ENCODE measurements at places on chromosomes 4 and X. TPM values are rescaled to one million over a fixed set of nuclear protein-coding genes. Genes with fewer than 3 reads are reported as not detected.

GRCh38 chrX:153687121-153688039, at the start of gene SLC6A8:
Gene SLC6A8, plus strand, starts transcription at chrX:153687926. Its CDS starts 649 bp downstream, at chrX:153688575.
- DNase-seq, result peak; percentile 62
- H3K27me3 ChIP-seq, result no peaks in the 10 kb centered on the region
- peaks cover 5% of the 10 kb centered on the region for H3K4me1 ChIP-seq
- peak within 1 kb of the TSS; percentile 46 for H3K4me3 ChIP-seq
- H3K36me3 ChIP-seq, result no peaks in the 10 kb centered on the region

DNA sequence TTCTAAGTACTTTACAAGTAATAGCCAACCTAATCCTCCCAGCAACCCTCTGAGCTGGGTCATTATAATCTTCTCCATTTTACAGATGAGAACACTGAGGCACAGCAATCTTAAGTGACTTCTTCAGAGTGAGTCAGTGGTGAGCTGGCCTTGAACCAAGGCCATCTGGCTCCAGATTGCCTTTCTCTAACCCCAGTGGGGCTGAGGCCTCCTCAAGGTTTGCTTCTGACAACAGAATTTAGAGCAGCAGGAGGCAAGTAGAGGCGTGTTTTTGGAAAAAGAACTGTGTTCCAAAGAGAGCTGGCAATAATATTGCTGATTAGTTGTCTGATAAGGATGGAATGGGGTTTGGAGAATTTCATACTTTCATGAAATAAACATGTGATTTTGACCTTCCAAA, 41.2 kb downstream of the PIR start:
- H3K36me3 ChIP-seq, result peaks cover 22% of the 10 kb centered on the region
- H3K27me3 ChIP-seq, result no peaks in the 10 kb centered on the region
- no peak overlapping the region for H3K4me3 ChIP-seq
- no peak for DNase-seq
- no peaks in the 10 kb centered on the region for H3K4me1 ChIP-seq

DNA sequence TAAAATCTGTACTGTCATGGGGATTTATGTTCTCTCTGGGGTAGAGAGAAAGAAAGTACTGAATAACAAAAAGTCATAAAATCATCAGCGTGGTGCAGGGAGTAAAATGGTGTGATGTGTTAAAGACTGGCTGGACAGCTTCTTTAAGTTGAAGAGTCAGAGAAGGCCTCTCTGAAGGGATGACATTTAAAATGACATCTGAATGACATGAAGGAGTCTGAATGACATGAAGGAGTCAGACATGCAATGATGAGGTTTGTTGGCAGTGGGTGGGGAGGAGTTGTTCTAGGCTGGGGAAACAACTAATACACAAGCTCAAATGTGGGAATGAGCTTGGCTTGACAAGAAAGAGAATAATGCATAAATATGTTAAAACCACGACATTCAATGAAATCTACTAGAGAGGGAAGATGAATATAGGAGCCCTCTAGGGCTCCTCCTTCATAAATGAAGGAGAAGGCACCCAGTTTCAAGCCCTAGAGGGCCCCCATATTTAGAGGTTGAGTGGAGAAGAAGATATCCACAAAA, 63.9 kb upstream of the KIT start:
- H3K36me3 ChIP-seq, result no peaks in the 10 kb centered on the region
- DNase-seq, result no peak
- H3K4me3 ChIP-seq, result no peak overlapping the region
- H3K27me3 ChIP-seq, result no peaks in the 10 kb centered on the region

DNA sequence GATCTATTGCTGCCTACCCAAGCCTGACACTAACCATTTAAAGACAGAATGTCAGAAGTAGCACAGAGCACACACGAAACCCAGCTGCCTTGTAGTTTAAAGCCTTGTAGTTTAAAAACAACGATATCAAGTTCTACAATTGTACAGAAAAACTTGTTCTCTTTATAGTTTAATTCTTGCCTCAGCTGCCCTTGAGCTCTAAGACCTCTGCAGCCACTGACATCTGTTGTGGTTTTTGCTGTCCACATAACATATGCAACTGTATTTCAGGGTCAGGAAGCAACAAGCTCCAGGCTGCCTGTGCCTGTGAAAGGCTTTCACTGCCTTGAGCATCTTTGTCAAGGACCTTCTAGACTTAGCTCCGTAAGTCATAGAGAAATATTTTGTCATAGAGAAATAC, 227.2 kb downstream of the SPCS3 start:
- H3K27ac ChIP-seq, result no peak overlapping the region
- DNase-seq, result no peak
- no peak overlapping the region for H3K4me3 ChIP-seq
- H3K4me1 ChIP-seq, result no peaks in the 10 kb centered on the region

Gene ASB12
- not detected for total RNA-seq

Gene DCLK2
- 4.9 TPM for total RNA-seq

Gene EVC
- 20.6 TPM for total RNA-seq

Gene DMD
- 5.4 TPM for total RNA-seq
